ENCODE measurements at places on chromosomes 7 and 10.

DNA sequence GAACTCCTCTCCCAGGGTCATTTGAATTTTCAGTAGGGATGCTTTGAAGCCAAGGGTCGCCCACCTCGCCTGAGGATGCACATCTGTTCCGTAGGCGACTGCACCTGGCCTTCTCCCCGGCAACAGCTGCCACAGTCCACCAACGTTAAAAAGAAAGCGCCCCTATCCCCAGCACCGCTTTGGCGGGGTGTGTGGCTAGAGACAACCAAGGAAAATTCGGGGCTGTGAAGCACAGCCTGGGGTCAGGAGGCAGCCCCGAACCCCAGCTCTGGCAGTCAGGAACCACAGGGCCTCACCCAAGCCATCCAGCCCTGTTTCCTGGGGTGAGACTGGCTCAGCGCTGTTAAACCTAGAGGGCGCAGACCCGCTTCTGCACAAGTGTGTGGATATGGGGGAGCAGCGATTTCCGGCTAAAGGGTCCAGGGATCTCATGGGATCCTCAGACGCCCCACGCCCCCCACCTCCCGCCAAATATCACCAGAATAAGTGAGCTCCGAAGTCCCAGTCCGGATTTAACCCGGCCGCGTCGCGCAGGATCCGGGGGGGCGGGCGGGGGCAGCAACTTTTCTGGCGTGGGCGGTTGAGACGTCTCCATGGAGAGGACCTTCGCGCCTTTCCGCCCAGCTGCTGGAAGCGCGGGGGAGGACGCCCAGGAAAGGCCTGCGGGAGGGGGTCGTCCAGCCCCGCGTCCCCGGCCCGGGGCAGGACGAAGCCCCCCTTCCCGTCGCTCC is 822 bp downstream of the ZC3HAV1L start:
- peak; percentile 19 for DNase-seq

DNA sequence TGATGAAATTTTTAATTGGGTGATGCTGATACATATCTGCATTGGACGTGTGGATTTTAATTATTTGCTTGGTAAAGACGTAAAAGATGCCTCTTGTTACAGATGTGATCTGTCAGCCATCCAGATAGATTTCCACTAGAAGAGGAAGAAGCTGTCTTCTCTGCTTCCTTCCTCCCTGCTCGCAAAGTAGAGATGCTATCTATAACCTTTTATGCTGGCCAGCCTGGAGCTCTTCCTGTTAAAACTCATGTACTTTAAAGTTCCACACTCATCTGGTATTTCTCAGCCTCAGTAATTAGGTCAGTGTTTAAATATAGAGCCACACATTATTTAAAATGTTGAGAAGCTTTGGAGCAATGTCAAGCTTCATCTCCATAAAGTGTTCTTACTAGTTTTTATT is 51.2 kb upstream of the TMEM229A start:
- no peak for DNase-seq

DNA sequence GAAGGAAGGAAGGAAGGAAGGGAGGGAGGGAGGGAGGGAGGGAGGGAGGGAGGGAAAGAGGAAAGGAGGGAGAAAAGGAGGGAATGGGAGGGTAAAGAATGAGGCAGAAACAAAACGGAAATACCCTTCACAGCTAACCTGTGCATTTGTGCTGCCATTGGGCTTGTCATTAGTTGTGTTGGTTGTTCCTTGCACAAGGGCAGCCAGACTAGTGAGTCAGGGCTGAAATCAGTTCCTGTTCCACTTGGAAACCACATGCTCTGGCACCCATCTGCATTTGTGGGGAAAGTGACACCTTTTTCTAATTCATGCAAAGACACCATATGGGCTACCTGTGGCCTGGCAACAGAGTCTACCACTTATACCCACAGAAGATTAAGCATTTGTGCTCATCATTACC is 1004.0 kb upstream of the C7orf33 start:
- DNase-seq = no peak

DNA sequence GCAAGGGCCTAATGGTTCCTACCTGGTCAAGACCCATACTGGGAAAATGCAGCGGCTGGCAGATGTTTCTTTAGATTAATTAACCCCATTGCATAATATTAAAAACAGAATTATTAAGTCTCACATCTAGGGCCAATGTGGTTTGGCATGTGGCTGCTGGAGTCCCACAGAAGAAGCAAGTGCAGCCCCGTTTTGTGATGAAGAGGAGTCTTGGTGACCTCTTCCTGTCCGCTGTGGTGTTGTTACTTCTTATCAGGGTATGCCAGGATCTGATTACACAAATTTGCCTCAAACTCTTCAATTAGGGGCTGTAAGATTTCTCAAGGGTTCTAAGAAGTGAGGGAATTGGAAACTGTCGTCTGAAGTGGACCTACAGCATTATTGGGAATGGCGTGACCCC is 240.3 kb downstream of the SEC23IP start:
- no peak for DNase-seq

DNA sequence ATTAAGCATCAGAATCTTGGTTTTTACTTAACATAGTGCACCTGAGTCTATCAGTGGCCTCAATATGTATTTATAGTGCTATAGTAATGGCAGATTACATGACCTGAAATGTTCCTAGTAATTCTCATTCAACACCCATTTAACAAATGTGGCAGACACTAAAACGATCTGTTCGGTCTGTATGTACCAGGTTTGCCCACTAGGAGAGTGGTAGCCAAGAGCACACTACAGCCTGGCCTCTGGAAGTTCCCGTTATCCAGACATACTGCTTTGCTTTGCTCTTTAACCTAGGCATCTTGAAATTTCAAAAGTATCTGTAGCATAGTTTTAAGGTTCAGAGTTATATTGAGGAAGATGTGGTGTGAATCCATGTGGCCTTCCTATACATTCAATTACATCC is 395.7 kb upstream of the NRG3 start:
- no peak for DNase-seq

DNA sequence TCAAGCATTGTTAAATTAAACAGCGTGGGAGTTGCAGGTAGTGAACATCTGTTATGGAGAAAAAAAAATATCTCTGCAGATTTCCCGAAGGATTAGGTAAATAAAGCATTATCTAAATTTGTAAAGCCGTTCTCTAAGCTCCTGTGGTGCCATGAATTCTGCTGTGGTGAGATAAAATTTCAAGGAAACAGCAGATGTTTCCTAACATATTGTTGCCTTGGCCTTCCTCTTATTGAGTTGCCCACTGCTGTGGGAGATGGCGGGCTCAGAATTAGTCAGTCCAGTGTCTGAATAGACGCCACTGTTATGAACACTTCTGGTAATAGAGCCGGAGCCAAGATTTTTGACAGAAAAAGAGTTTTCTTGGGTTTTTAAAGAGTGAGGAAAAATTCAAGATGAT is 82.6 kb upstream of the ELMO1 start:
- DNase-seq = no peak
